ENCODE measurements at places on chromosomes 2 and 18.

GRCh38 chr2:70047451-70047850, 39.8 kb upstream of the PCBP1 start:
- no peak for DNase-seq

DNA sequence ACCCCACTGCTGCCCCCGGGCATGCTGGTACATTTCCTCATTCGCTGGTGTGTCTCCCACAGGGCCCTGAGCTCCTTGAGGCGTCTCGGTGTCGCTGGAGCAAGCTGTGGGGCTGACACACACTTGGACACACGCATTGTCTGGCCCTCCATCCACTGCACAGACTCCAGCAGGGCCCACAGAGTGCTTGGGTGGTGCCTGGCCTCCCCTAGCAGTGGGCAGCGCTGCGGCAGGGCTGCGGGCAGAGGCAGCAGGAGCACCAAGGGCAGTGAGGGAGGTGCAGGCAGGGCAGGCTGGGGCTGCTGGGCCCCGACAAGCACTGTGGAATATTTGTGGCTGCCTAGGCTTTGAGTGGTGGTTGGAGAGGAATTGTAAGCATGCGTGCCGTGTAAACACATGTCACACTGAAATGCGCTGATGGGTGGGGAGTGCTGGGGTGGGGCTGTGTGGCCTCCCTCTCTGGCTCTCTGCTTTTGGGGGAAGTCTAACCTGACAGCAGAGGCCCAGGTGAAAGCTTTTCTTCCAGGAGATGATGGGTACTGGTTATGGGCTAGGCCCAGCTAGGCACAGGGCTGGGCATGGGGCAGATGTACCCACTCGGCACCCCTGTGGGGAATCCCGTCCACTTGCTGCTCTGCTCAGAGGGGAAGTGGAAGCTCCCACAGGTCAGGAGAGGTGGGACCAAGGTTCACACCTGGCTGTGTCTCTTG, 55.5 kb upstream of the HS6ST1 start:
- no peak for DNase-seq

DNA sequence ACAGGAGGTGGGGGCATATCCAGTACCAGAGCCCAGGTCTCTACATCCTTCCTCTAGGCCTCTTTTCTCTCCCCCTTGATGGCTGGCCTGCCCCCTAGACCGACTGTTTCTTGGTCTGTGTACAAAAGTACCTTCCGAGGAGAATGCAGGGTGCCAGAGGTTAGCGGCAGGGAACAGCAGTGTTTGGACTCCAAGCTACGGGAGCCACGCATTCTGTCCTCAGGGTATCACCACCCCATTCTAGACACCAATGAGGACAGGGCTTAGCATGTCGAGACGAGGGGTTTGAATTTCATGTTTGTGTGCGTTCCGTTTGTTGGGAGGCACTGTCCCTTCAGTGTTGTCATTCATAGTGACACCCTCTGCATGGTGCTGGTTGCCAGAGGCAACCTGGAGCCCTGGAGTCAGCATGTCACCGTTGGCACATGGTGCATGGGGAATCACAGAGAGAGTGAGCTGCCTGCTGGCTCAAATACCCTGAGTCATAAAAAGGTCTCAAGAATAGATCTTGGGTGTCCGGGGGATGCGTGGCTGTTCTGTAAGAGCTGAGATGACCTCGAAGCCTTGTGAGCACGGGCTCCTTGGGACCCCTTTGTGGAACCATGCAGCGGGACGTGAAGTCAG, 57.2 kb upstream of the LDLRAD4 start:
- DNase-seq = no peak

DNA sequence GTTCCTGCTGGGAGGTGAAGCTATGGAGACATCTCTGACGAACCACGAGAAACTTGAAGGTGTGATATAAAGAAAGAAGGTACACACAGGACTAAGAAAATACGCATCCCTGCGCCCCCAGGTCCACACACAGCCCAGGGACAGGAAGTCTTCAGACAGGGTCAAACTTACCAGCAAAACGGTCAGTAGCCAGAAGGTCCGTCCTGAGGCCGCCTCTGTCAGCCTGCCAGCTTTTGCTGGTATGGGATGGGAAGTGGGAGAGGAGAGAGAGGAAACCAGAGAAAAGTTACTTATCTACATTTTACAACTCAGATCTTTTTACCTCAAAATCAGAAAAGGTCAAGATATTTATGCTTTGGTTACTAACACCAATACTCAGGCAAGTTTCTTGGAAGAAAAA, 47.2 kb downstream of the HDLBP start:
- no peak for DNase-seq

DNA sequence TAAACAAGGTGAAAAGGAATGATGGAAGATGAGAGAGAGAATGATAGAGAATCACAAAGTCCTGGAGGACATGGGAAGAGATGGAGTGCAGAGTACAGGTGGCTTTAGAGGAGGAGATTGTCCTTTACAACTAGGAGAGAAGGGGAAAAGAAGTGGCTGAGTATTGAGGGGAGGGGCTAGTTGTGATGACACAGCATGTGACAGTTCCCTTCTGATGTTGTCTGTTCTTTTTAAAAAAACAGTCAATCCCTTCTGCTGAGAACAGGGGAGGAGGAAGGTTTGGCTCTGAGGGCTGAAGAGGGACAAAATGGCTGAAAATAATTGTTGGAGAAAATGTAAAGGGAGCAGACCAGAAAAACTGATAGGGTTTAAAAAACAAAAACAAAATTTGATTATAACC, 44.0 kb downstream of the STEAP3 start:
- no peak for DNase-seq

GRCh38 chr18:57748770-57749603, 54.1 kb downstream of the ATP8B1 start:
- no peak for DNase-seq

- peak; percentile 24 for DNase-seq
These were observed 31.9 kb downstream of the ATP8B1 start for GRCh38 chr18:57771193-57771592.

DNA sequence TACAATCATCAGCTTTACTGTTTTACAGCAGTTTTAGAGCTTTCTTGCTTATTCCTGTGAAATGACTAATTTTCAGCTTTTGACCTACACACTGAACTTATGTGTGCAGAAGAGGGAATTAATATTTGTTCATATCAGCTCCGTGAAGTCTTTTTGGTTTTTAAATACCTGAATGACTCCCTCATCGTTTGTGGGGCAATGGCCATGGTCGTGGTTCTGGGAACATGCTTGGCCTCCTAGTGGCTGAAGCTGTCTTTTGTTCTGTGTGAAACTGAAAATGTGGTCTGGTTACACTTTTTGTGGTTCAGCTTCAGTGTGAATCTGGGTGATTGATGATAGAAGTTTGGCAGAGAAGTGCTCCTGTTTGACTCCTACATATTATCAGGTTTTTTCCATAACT, 408.1 kb downstream of the THSD7B start:
- DNase-seq = peak; percentile 60

- DNase-seq = no peak
These were observed 43.0 kb downstream of the CAPN13 start for GRCh38 chr2:30764021-30764800.

DNA sequence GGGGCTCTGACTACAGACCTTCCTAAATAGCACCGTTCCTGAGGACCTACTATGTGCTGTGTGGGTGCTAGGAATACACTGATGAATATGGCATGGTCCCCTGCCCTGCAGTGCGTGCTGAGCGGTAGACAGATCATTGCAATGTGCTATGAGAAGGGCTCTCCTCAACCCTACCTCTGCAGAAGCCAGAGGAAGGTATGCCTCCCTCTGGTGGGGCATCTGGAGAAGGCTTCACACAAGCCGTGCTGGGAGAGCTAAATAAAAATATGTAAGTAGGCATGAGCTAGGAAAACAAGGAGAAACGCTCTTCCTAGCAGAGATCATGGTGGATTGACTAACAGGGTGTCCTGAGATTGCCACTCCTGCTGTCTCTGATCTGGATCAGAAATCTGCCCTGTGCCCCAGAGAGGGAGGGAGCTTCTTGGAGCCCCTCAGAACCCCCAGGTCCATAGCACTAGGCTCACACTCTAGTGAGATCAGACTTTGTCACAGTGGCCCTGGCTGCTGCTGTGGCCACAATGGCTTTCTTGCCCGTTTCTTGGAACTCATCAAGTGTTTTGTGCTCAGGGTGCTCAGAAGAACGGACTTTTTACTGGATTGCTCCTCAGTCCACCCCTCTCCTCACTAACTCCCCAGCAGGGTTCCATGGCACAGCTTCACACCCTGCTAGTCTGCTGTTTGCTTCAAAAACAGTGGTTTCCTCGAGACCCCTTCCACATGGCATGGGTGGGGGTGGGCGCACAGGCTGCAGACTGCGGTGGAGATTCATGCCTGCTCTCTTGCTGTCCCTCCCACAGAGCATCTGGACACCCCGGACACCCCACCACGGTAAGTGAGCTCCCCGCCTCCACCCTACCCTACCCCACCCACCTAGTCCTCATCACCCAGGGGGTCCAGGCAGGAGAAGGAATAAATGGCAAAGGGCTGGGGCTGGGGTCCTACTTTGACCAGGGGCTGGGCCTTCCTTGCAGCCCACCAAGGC, 14.2 kb downstream of the SIGLEC15 start:
- peak; percentile 76 for DNase-seq

DNA sequence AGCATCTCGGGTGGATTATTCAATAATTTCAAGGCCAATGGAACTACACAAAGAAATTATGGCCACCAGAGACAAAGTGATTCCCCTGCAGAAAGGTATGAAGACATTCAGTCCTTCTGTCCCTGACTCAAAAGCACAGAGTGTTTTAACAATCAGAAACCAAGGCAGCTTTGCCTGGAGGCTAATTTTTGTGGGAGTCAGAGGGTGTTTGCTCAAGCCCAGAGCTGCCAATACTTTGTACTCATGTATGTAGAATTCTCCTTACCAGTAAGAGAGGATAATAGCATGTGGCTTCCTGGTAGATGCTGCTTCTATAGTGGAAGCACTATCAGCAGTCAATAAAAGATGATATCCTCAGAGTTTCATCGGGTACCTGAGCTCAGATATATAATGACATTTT, 178.4 kb downstream of the KCNE4 start:
- no peak for DNase-seq

DNA sequence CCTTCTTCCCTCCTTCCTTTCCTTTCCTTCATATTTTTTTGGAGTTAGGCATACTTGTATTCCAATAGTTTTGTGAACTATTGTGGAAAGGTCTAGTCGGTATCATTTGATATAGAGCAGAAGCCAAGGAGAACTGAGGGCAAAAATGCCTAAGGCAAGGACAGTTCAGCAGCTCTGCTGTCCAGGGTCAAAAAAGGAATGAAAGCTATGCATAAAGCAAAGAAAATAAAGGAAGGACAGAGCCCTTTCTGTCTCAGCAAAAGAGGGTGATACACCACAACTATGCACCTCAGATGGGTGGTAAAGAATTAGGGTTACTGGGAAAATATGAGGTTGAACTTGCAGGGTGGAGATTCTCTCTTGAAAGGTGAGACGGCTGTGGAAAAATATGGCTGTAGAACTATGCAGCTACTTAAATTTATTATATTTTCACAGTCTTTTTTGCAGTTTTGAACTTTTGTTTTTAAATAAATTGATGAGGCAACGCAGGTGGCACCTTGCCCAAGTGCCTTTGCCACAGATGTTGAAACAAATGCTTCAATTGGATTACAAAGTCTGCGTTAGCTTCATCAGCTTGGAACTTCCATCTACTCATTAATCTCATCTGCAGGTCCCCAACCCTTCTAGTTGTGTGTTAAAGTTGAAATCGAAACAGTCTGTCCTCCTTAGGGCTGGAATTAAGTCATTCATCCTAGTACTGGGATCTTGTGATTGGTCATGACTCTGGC, 20.8 kb downstream of the LHCGR start:
- no peak for DNase-seq

- DNase-seq = no peak
These were observed 17.1 kb upstream of the SOCS6 start for GRCh38 chr18:70271742-70272141.

- DNase-seq = no peak
These were observed 351.3 kb downstream of the GPD2 start for GRCh38 chr2:156787517-156787916.

- DNase-seq = no peak
These were observed 37.7 kb downstream of the HS1BP3 start for GRCh38 chr2:20612925-20613916.

GRCh38 chr2:197461057-197461456, 7.7 kb downstream of the COQ10B start:
- no peak for DNase-seq

DNA sequence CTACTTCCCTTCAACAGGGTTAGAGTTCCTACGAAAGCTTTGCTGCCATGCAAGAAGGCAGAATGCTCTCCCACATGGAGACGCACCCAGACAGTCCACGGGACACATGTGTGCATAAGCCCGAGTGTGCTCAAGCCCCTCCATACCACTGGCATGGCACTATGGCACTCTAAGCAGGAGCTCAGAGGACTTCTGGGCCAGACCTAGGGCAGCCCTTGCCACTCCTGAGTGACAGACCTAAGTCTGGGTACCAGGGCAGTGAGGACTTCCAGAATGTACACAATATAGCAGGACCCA, 11.4 kb upstream of the ARID5A start:
- no peak for DNase-seq

GRCh38 chr2:18238209-18238608, 322.2 kb downstream of the RDH14 start:
- no peak for DNase-seq

GRCh38 chr18:10851824-10852319, 297.5 kb downstream of the PIEZO2 start:
- peak; percentile 78 for DNase-seq

- DNase-seq = no peak
These were observed 100.1 kb upstream of the ARHGAP15 start for GRCh38 chr2:143029141-143029540.

DNA sequence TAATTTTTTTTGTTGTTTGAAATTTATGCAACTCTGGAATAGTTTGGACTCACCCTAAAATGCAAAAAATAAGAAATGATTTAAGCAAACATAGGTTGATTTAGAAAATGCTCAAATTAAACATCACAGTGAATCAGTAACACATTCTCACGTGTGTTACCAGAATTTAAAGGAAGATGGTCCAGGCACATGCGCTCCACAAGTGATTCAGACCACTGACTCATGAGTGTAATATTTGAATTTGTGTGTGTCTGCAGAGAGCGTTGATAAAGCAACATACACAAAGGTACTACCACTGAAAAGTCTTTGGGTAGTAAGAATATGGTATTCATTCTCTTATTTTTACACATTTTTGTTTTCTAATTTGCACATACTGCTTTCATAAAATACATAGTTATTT, 7.9 kb downstream of the SS18 start:
- no peak for DNase-seq
